Stimulated activated CD8-positive, alpha-beta memory T cell treated with anti-CD3 and anti-CD28 coated beads, Interleukin-15, amount 100 ng/mL, for 4 hours (primary cell): ENCODE measurements at places on chromosomes 13 and 19.
A peak's percentile ranks its signal among the peaks of the same experiment; 100 is the strongest.

- DNase-seq: no peak
Observed at GRCh38 chr13:23087880-23088279, 92.9 kb upstream of the SGCG start.

GRCh38 chr19:10762656-10763055 is 44.8 kb downstream of the DNM2 start:
- no peak for DNase-seq

GRCh38 chr19:7597689-7598088 is 2.0 kb downstream of the CAMSAP3 start:
- DNase-seq: no peak

GRCh38 chr19:43798546-43799409 is 3.5 kb downstream of the LYPD5 start:
- peak; percentile 77 for DNase-seq

- no peak for DNase-seq
Observed at GRCh38 chr19:1873524-1874473, 10.4 kb upstream of the KLF16 start.

GRCh38 chr19:10395436-10395835 is 7.9 kb downstream of the CDC37 start:
- DNase-seq: no peak

DNA sequence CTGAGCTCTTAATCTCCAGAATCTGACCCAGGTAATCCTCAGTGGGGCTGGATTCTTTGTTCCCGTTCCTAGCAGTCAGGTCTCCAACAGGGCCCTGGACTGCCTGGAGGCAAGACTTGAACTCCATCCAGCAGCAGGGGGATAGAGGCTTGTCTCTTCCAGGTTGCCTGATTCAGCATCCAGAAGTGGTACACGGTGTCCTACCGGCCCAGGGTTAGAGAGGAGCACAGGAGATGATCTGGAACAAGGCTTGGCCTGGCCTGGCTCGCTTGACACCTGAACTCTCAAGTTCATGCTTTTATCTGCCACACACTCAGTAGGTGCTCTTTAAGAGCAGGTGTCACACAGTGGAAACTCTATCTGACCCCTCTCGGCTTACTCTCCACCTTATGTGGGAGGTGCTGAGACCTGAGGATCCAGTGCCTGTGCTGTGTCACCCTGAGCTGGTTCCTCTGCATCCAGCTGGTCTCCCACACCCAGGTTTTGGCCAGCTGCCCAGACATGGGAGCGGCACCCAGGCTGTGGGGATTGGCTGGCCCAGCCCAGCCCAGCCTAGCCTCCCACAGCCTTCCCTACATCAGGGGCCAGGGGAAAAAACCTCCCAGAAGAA is at the start of gene CYP4F3:
Gene CYP4F3 (plus strand): TSS at position 604 of the 610 bp plus-strand sequence. CDS start 519 bp downstream, outside the sequence.
- no peak for DNase-seq

DNA sequence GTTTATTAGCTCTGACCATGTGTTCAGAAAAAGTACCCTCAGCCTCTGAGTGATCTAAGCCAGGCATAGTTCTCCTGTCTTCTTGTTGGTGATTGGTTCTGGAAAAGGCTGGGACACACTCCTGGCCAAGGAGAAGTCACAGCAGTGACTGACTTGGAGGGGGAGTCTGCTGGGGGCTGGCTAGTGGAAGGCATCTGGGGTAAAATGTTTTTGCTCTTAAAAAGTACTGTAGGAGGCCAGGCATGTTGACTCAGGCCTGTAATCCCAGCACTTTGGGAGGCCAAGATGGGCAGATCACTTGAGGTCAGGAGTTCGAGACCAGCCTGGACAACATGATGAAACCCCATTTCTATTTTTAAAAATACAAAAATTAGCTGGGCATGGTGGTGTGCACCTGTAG is 21.7 kb downstream of the FAM187B start:
- DNase-seq: no peak

- DNase-seq: no peak
Observed at GRCh38 chr13:39684531-39685137, 29.2 kb downstream of the COG6 start.

DNA sequence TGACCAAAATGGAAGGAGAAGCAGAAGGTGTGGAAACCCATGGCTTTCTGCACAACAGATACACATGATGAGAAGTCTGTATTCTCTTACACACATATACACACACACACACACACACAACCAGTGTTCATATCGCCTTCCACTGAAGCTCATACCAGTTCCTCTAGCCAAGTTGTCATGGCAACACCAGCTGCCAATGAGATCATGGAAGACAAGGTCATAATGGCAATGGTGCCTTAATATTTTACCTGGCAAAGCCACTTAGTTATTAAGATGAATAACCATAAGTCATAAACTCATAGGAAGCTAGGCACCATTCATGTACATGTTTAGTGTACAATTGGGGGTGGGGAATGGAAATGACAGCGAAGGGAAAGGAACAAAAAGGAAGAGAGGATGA is 2.6 kb upstream of the DHRS12 start:
- DNase-seq: no peak

DNA sequence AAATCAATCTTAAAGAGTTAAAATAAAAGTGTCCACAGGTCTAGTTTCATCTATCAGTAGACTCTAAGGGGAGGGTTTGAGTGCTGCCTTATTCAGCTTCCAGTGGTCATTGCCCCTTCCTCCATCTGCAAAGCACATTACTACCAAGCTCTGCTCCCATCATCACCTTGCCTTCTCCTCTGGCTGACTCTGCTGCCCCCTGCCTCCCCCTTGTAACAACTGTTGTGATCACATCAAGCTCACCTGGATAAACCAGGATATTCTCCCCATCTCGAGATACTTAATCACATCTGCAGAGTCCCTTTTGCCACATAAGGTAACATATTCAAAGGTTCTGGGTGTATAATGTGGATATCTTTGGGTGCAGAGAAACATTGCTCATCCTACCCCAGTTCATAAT is 43.3 kb upstream of the GPC6 start:
- DNase-seq: no peak

DNA sequence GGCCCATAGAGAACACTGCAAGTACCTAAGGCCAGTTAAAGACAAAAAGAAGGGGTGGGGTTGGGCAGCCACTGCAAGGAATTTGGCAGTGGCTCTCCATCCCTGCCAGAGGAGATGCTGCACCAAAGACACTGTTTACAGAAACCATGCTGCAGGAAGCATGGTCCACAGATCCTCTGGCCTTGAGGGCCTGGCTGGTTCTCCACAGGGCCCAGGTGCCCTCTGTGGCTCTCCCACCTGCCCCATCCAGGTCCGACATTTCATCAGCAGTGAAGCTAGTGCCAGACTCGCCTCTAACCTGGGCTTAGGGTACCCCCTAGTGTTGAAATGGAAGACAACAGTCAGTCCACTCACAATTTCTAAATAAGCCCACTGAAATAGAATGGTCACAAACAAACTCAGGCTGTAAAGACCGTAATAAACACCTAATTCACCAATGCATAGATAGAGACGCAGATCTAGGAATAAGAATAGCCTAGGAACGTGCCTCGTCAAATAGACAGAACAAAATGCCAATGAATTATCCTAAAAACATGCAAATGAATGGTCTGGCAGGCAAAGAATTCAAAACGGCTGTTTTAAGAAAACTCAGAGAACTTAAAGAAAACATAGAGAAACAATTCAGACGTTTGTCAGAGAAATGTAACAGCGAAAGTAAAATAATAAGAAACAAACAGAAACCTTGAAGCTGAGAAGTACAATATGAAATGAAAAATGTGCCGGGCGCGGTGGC is 23.3 kb downstream of the LYPD4 start:
- DNase-seq: no peak

GRCh38 chr19:50636317-50637085 is 3.2 kb downstream of the SYT3 start:
- no peak for DNase-seq

DNA sequence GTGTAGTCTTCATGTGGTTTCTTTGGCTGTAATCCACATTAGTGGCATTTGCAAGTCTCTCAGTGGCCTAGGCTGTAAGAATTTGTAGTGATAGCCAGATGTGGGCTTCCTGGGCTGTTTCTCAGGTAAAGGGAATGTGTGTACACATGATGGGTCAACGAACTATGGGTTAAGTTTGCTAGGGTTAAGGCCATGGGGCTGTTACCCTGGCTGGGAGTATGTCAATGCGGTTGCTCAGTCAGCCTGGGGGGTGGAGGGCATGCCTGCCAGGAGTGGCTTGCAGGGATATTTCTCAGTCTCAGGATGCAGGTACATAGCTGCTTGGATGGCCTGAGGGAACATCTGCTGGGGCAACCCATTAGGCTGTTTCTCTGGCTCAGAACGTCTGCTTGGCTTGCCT is 13.4 kb downstream of the CYSLTR2 start:
- no peak for DNase-seq

GRCh38 chr13:99258210-99258860 is at the start of gene GPR18:
Gene GPR18, minus strand, starts transcription at chr13:99258379. Its CDS starts 2,507 bp downstream, at chr13:99255872.
- DNase-seq: no peak

DNA sequence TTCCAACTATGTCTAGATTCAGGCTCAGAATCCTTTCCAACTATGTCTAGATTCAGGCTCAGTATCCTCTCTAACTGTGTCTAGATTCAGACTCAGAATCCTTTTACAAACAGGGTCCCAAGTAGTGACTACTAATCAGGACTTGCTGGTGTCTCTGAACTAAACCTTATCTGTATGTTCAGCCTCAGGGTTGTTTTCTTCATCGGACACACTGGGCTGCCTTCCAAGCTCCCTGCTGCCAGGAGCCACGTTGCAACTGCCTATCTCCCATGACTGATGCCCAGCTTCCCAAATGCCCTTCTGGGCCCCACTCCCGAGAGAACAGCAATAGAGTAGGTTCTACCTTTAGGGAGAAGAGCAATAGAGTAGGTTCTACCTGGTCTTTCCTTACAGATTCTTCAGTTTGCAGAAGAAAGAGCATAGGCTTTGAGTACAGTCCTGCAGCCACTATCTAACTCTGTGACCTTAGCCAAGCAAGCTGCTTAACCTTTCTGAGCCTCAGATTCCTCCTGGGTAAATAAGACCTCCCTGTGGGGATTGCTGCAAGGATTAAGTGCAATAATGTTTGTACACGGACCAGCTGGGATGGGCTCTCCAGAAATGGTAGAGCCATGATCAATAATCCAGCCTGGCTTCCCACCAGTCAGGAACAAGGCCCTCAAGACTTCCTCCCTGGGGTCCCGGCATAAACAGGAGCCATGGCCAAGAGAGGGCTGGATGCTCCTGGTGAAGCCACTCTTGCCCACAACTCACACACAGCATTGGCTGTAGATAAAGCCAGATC is 61.5 kb downstream of the ZIC5 start:
- DNase-seq: no peak

DNA sequence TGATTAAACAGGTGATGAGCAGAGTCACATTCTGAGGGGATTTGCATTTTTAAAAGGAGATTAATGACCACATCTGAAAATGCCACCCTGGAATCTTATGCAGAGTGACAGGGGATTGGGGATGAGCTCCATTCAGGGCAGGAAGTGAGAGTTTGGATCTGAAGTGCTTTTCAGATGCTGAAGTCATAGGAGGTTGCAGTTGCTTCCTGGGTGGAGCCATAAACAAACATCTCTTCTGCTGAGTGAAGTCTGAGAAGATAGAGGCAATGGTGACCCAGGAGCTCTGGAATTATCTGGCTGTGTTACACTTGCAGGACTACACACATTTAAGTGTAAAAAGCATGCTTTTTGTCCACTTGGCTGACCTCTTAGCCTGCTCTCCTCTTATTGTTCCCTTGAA is 51.4 kb upstream of the PSG8 start:
- no peak for DNase-seq

GRCh38 chr19:31329819-31330218 is 19.4 kb downstream of the TSHZ3 start:
- no peak for DNase-seq

DNA sequence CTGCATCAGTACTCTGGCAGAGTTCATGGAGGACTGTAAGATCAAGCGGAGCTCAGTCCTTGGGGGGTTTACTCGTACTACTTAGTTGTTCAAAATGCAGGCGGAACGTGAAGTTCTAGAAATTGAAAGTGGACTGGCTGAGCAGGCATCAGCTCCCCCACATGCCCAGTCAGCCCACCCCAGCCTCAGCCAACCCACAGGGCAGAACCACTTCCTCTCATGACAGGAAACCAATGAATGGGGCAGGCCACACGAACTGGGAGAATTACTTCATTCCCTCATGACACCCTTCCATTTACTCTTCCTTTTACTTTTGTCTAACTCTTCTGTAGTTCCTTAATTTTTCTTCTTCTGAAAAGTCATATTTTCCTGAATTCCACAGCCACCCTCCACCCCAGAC is 71.9 kb downstream of the FLT1 start:
- DNase-seq: peak; percentile 9

DNA sequence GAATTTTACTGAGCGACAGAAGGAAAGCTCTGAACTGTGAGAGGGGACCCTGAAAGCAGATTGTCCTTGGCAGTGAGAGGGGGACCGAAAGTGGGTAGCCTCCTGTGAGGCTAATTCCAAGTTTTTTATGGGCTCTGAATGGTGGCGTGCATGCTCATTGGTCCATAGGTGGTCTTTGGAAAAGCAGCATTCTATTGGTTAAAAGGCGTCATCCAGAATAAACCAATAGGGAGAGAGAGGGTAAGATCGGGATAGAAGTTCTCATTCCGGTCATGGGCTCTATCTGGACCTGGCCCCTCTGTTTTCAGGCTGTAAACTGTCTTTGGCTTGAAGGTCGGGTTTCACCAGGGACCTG is 539.8 kb upstream of the PCDH9 start:
- DNase-seq: no peak

DNA sequence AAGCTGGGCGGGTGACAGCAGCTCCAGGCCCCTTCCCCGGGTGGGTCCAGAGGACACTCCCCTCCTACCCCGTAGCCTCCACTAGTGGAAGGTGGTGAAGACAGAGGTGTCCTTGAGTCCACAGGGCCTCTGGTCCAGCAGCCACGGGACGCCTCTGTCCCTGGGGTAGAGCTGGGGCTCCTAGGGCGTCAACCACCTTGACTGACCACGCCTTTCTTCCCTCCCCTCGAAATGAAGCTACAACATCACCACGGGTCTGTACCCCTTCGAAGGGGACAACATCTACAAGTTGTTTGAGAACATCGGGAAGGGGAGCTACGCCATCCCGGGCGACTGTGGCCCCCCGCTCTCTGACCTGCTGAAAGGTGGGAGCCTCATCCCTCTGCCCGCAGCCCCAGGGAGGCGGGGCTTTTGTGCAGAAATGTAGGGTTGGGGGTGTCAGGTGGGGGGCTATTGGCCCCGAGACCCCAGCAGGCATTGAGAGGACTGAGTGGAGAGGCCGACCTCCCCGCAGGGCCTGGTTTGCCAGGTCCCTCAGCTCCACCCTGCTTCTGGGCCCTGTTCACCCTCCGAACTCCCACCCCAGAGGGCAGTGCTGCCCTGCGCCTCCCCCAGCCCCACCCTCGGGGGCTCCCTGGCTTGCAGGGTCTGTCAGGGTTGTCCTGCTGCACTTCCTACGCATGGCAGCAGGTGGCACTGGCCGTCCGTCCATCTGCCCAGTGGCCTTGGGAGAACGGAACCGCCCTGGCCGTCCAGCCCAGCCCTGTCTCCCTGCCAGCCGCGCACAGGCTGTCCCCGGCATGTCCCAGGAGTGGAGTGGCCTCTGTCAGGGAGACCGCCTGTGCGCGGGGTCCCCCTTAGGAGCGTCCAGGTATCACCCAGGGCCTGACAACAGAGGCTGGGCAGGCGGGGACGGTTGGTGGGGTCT is 15.7 kb downstream of the STK11 start:
- DNase-seq: no peak
